ENCODE measurements at places on chromosomes 13 and 19.

DNA sequence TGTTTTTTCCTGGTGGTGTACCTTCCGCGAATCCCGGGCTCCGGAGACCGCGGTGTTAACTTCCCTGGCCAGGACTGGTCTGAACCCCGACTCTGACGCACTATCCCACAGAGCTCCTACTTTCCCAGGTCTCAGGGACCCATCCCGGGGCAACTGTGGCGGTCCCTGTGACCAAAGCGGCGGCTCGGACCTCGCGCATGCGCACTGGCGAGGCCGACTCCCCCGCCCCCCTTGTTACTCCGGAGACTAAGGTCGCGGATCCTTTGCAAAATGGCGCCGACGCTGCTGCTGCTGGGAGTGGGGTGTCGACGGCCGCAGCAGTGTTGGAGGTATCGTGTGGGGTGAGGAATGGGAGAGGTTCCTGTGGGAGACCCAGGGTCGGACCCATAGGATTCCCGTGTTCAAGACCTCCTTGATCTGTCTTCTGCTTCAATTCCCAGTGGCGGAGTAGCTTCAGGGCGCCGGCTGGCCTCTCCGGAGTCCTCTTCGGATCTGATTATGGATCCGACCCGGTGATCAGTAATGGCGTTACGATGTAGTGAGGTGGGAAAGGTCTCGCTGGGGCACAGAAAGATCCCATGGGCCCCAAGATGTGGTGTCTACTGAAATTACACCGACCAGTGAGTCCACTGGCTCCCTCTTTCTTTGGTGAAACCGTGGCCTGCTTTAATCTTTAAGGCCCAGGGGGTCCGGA lies 66.6 kb upstream of the ZNF527 start:
- no peak for DNase-seq

- DNase-seq: peak; percentile 58
Observed at GRCh38 chr19:50461066-50461875, 15.0 kb upstream of the EMC10 start.

DNA sequence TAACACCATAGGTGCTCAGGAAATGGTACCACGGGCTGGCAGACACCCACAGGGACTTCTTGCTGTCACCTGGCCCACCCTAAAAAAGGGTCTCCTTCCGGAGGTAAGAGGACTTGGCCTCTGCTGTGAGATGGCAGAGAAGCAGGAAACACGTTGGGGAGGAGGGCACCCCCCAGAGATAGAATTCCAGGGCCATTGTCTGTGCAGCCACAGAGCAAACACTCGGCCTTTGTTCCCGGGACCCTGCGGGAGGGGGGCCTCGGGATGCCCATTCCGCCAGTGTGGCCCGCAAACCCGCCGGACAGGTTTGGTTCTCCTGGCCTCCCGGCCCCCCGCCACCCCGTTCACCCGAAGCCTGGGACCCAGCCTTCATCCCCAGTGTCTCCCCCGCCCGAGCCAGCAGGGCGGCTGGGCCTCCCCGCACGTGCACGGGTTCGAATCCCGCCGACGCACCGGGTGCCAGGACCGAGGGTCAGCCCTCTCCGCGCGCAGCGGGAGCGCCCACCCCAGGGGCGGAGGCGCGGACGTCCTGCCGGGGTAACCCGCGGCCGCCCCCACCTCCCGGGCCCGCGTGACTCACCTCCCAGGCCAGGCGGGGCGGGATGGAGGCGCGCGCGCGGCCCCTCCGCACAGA lies 714 bp downstream of the PLPP2 start:
- DNase-seq: peak; percentile 18

- no peak for DNase-seq
Observed at GRCh38 chr13:87444135-87444534, 227.0 kb upstream of the SLITRK5 start.

DNA sequence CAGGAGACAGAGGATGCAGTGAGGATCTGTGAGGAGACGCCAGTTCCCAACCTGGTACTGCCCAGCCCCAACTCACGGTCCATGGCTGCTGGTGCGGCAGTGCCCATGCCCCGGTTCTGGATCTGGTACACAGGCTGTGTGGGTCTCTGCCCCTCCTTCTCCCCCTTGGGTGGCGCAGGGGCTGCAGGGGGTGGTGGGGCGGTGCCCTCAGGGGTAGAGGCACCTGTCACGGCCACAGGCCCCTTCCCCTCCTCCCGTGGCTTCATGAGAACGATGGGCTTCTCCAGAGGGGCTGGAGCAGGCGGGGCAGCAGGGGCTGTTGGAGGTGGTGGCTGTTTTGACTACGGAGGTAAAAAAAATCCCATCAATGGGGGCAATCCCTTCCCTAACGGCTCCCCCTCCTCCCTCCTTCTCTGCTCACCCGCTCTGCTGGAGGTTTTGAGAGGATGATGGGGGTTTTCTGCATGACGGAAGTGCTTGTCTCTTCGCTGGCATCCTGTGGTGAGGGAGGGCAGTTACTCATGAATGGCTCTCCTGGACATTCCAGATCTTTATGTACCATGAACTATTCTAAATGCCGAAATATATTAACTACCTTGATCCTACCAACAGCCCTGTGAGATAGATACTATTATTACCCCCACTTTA lies 7.1 kb downstream of the SMG9 start:
- DNase-seq: no peak

- DNase-seq: no peak
Observed at GRCh38 chr19:5067678-5068077, 98.8 kb downstream of the KDM4B start.

DNA sequence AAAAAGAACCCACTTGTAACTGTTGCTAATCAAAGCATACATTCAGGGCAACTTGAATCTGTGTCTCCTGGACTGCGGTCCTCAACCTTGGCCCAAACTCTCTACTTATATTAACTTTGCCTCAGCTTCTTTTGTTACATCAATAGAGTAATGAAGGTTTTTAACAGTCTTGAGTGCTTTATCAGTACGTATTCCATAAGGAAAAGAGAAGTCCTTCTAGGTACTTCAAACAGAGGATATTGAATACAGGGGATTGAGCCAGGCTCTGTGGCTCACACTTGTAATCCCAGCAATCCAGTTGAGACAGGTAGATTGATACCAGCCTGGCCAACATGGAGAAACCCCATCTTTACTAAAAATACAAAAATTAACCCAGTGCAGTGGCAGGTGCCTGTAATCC lies 1.2 kb upstream of the EPS15L1 start:
- no peak for DNase-seq

DNA sequence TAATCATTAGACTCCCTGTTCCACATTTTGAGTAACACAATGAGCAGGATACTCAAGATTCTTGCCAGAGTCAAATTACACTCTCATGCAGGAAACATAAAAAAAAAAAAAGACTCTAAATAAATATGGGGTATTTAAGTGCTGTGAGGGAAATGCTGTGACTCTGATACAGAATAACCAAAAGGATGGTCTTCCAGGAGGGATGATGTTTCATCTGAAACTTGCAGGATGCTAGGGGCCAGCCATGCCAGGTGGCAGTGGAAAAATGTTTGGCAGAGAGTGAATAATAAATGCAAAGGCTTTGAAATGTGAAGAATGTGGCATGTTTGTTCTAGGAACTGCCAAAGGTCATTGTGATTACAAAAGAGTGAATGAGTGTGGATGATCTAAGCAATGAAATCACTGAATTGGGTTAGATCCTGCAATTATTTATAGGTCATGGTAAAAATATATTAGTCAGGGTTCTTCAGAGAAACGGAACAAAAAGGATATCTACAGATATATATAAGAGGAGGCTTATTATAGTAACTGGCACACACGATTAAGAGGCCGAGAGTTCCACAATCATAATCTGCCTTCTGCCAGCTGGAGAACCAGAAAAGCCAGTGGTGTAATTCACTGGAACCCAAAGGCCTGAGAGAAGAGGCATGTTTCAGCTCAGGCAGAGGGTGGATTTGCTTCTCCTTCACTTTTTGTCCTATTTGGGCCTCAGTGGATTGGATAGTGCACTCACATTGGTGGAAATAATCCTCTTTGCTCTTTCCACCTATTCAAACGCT lies 1832.8 kb upstream of the MIR17HG start:
- DNase-seq: no peak

DNA sequence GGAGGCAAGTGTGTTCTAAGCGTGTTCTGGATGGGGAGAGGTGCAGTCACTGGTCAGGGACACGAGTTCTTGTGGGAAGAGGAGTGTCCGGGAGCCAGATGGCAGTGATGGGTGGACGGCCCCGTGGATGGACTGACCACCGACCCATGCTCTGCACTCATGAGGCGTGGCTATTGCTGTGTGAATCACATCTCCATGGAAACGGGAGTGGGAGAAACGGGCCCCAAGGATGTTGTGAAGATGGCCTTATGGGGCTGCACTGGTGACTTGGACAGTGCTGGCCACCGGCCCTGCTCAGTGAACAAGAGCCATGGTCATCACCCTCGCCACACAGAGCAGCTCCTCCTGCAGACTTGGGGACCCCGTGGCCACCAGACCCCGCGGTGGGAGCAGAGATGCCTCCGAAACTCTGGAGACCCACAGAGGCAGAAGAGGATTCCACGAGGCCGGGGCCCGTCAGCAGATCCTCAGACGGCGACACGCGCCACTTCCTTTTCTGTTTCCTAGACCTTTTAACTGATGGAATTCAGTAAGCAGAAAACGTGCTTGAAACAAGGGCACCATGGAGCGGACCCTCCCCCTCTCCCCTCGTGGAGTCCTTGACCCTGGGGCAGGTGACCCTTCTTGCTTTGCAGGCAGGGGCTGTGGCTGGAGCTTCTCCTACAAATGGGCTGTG lies 47.5 kb downstream of the GAS6 start:
- DNase-seq: no peak

DNA sequence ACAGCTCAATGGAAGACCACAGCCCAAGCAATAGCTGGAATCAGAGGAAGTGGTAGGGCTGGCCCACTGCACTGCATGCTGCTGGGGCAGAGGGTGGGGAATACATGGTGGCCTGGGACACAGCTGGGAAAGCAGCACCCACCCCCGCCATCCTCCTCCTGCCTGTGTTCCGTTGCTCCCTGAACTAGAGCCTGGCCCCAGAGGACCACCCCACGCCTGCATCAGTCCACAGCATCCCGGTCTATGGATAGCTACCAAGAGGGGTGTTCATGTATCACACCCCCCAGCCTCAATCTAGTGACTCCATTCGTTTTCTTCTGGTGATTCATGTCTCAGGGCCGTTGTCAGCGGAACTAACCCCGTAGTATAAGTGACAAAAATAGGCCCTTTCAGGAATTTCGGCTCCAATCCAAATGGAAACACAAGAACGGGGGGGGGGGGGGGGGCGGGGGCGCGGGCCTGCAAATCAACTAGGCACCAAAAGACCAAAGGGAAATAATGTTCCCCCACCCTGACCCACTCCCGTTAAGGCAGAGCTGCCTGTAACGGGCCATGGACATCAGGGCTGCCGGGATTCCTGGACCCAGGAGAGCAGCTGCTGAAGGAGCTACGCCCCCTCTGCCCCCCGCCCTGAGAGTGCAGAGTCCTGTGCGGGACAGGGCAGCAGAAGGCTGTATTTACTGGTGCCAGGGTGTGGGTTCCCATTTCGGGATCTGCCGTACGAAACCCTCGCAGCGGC lies 18.9 kb upstream of the EPHX3 start:
- no peak for DNase-seq

GRCh38 chr13:100024023-100024422 lies 42.4 kb downstream of the ZIC2 start:
- no peak for DNase-seq

DNA sequence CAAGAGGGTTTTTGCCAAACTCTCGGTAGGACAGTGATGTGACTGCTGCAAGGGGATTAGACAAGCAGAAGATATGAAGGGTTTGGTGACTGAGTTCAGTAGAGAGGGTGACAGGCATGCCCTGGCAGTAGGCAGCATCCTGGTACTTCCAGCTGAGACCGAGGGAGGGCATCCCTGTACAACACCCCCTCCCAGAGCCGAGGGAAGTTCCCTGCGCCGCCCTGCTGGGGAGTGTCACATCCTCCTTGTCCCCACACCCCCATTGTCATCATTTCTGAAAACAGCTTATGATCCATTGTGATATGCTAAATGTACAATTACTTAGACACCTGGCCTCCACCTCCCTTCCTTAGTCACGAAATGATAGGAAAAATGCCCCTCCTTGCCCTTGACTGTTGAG lies 14.6 kb downstream of the ZNF544 start:
- no peak for DNase-seq

GRCh38 chr19:36849701-36850558 lies 746 bp upstream of the ZNF345 start:
- DNase-seq: peak; percentile 82

DNA sequence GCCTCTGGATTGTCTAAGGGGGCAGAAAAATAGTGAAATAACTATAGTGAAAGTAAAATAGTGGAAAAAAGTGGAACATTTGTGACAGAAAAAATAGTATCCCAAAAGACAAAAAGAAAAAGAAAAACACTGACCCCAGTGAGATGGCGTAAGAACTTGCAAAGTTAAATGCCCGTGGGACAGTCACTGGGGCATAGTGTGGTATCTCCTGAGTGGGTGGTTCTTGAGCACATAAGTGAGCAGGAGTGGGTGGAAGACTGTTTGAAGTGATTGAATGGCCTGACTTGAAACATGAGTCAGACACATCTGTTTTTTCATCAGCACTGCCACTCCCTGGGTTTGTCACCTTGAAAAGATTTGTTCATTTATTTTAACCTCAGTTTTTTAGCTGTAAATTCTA lies 2.5 kb downstream of the ZNF430 start:
- no peak for DNase-seq

DNA sequence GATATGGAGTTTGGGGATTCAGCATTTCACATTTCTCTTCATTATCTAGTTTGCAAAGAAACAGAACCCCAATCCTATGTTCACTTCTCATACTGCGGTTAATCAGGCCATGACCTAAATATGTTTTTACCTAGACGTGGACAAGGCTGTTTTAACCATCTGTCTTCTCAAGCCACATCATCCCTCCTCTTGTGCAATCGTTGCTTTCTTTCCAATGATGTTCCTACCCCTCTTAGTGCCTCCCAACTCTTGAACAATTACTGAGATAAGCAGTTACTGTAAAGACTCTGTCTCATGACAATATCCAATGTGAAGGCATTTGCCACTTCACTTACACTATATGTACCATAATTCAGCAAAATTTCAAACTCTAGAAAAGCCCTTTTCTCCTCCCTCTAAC lies 406.2 kb downstream of the LIG4 start:
- no peak for DNase-seq

DNA sequence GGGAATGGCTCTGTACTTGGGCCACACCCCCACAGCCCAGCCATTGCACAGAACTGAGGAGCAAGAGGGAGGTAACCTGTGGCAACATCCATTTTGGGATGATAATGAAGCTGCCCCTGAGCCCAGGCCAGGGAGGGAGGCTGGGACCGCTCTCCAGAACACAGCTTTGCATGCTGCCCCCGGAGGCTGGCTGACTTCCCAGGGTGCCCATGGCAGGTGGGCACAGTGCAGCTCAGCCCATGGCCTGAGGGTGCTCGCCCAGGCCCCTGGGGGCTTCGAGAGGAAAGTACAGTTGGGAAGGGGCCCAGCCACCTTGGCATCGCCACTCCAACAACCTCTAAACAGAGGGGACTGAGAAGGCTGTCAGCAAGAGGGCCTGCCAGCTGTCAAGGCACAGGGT lies 5.7 kb downstream of the COPE start:
- no peak for DNase-seq

Measured in stimulated activated CD4-positive, alpha-beta T cell treated with anti-CD3 and anti-CD28 coated beads, TNF-alpha, amount 100 ng/mL, for 24 hours (primary cell).